ENCODE measurements at places on chromosomes 1 and 21.

DNA sequence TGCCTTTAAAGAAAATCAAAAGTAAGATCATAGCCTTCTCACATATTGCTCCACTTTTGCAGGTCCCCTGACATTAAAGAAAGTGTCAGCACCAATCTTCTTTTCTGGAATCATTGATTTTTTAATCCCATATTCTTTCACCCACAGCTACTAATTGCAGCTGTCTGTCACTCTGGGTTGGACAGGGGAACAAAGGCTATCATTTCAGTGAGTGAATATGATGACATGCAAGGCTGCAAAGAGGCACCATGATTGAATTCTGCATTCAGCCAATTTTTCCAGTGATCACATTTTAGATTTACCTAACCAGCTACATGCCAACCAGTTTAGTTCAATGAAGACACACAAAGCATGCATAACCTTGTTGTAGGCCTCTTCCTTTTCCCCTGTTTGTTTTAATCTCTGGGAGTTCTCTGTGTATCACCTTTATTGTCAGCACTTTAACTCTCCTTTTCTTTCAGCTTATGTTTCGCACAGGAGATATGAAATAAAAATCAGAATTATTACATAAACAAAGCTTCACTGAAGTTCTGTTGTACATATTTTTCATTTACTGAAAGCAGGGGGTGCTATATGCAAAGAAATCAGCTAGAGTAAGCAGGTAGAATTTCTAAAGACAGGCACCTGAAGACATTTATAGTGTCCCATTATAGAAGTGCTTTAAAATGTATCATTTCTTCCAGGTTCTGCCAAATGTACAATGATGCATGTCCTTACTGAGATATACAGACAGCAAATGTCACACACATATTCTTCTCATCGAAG is 584.8 kb downstream of the PLA2G4A start:
- DNase-seq: no peak

GRCh38 chr1:152153996-152154395 is 5.0 kb downstream of the RPTN start:
- no peak for DNase-seq

- no peak for DNase-seq
Observed at GRCh38 chr1:41773842-41774241, 144.9 kb downstream of the HIVEP3 start.

GRCh38 chr1:173688300-173688699 is 18.6 kb upstream of the ANKRD45 start:
- no peak for DNase-seq

GRCh38 chr1:241542199-241542907 is 10.2 kb downstream of the KMO start:
- no peak for DNase-seq

- no peak for DNase-seq
Observed at GRCh38 chr21:43203591-43203990, 34.8 kb downstream of the CRYAA start.

DNA sequence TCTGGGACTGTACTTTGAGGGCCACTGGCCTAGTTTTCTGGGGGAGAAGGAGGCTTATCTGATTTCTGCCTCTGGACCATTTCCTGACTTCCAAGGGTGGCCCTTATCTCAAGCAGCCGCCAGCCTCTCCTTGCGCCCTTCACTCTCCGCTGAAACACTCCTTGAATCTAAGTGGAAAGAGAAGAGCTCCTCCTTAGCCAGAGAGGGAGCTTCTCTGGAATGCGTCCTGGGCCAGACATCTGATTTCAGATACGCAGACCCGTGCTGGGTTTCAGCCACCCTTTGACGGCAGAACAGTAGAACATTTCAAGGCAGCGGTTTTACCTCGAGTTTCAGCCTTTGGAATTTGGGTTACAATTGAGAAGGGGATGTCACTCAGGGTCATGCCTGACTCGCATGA is 308.0 kb downstream of the CAMTA1 start:
- no peak for DNase-seq

GRCh38 chr1:226092965-226093364 is 30.4 kb downstream of the H3-3A start:
- peak; percentile 20 for DNase-seq

- no peak for DNase-seq
Observed at GRCh38 chr1:167641786-167642500, 11.9 kb downstream of the RCSD1 start.

- DNase-seq: no peak
Observed at GRCh38 chr1:30353637-30354036, 369.7 kb downstream of the MATN1 start.

DNA sequence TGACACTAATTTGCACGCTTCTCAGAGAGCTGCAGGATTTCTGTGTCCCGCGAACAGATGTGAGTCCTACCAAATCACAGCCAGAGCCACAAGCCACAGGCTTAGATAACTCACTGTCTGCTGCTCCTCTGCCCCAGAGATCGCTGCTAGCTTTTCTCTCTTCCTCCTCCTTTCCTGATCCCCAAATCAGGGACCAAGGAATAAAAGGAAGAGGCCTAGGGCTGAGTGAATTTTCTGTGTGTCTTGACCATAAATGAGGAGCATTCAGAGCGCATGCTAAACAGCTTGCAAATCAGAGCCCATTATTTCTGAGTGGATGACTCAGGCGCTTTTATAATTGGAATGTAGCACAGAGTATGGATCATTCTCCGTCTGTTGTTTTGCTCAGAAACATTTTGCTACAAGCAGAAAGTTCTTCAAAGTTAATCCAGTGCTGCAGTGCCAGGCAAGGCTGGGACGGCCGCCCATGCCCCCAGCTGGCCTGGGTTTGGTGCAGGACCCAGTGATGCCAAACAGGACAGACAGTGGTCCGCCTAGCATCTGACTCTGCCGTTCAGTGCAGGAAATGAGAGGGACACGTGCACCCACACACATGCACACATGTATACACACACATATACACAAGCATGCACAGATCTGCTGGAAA is 38.2 kb downstream of the KCNAB2 start:
- peak; percentile 18 for DNase-seq

DNA sequence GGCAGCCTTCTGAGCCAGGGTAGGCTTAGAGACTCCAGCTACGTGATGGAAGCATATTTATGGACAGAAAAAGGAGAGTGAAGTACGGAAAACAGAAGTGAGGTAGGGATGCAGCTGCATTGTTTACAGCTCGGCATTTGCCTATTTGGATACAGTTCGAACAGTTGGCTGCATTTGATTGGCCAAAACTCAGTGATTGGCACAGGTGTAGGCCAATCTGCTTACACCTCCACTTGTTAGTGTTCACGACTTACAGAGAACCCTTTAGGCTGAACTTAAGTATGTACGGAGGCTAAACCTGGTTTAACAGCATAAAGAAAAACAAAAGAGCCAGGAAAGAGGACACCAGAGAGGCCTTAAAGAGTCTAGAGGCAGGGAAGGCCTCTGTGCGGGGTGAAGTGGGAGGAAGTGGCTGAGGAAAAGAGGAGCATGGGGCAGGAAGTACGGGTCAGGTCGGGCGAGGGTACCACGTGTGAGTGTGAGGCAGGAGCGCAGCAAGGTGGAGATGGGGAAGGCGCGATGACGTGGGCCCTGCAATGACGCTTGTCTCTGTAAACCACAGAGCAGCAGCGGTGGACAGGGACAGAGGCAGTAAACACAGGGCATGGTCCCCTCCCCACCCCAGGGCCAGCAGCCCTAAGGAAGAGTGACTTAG is 32.0 kb downstream of the RSPH1 start:
- peak; percentile 15 for DNase-seq

GRCh38 chr1:150981177-150981804 is 801 bp upstream of the ANXA9 start:
- no peak for DNase-seq

- no peak for DNase-seq
Observed at GRCh38 chr1:36803868-36804570, 230.3 kb downstream of the GRIK3 start.

DNA sequence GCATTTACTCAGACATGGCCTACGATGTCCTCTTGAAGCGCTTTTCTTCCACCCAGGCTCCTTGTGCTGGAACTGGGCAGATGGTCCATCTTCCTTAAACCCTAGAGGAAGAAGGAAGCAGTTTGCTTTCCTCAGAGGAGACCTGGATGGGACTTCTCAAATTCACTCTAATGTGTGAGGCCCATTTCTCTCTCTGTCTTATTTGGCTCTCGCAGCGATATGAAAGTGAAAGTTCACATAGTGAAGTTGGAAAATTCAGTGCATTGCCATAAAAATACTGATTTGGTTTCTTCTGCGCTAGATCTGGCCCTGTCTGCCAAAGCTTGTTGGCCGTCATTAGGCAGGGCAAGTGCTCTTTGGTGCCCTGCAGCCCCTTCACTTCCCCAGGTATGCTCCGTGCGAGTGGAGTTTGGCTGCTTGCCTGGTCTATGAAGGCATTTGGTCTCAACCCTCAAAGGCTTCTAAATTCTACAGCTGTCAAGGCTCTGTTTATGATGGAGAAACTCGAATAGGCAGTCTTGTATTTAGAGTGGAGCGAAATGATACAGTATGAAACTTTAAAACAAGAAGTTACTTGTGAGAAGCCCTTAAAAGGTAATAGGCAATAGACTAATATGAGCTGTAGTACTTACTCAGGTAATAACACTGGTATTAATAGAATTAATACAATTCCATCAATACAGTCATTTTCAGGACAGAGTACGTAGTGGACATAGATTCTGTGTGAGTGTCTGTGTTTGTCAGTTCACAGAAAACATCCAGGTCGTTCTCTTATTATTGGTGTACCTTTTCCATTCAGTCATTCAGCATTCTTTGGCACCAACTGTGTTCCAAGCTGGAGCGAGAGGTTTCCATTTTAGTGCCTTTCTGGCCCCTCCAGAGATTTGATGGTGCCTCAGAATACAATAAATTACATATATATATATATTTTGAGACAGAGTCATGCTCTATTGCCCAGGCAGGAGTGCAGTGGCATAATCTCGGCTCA is 20.5 kb downstream of the SZRD1 start:
- DNase-seq: no peak

- no peak for DNase-seq
Observed at GRCh38 chr1:53111073-53111556, 31.3 kb downstream of the SLC1A7 start.

GRCh38 chr21:46665566-46665965 is 30.1 kb downstream of the PRMT2 start:
- no peak for DNase-seq

GRCh38 chr1:116767782-116768382 is 13.7 kb downstream of the CD2 start:
- DNase-seq: no peak

GRCh38 chr1:46176211-46176865 is at the start of gene P3R3URF:
P3R3URF (minus strand) TSS chr1:46176488; CDS start chr1:46176471, 17 bp downstream.
- no peak for DNase-seq

GRCh38 chr1:216758161-216758560 is 34.9 kb upstream of the ESRRG start:
- no peak for DNase-seq

GRCh38 chr1:236451796-236452373 is 57.8 kb downstream of the EDARADD start:
- no peak for DNase-seq

DNA sequence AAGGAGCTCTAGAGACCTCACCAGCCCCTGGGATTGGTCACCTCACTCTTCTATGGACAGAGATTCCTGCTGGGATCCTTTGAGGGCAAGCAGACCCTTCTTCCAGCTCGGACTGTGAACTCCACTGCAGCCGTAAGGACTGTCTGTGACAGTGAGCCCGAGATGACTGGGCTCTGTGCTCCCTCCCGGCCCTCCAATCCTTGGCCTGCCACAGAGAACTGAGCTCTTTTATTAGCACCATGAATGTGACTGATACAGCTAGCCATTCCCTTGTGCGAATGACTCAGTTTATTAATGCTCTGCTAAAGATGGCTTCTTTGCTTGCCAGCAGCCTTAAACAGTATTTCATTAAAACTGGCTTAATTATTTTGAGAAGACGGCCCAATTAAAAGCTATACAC is 194.6 kb upstream of the LMO4 start:
- no peak for DNase-seq

GRCh38 chr1:154212083-154212482 is 6.0 kb upstream of the CFAP141 start:
- no peak for DNase-seq
